ENCODE measurements at places on chromosomes 4 and X.

GRCh38 chr4:139556724-139557555 is 921 bp upstream of the SETD7 start:
- no peak for DNase-seq

DNA sequence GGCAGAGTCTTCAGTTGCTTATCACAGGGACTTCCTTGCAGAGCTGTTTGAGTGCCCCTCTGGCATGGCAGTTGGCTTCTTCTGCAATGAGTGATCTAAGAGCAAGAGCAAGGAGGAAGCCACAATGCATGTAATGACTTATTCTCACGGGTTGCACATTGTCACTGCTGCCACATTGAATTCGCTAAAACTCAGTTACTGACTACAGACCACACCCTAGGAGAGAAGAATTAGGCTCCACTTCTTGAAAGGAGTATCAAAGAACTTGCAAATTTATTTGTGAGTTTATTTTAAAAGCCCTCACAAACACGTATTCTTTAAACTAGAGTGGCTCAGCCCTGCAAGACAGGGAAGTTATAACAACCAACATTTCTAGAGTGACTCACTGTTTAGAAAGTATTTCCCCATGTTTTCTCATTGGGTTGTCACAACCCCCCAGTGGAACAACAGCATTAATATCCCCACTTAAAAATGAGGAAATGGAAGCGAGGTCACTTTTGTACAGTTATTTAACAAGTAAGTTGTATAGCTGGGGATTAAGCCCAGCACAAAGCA is 32.4 kb upstream of the RBPJ start:
- DNase-seq, result peak; percentile 11

GRCh38 chrX:44274096-44274495 is 69.4 kb downstream of the EFHC2 start:
- no peak for DNase-seq

DNA sequence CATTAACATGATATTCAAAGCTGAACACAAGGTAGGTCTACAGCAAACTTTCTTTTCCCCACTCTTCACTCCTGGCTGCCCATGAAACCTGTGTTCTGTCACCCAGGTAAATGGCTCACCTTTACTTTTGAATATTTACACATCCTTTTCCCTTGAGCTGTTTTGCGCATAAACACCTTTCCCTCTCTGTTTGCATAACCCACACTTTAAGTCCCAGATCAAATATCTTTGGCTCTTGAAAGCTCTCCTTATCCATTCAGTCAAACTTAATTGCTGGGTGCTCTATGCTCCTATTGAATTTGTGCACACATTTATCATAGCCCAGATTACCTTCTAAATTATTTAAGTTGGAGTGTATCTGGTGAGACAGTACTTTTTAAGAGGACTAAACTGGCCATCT is 51.7 kb upstream of the ATP8A1 start:
- DNase-seq, result no peak

GRCh38 chrX:100685284-100685996 is 41.4 kb downstream of the SRPX2 start:
- peak; percentile 47 for DNase-seq

DNA sequence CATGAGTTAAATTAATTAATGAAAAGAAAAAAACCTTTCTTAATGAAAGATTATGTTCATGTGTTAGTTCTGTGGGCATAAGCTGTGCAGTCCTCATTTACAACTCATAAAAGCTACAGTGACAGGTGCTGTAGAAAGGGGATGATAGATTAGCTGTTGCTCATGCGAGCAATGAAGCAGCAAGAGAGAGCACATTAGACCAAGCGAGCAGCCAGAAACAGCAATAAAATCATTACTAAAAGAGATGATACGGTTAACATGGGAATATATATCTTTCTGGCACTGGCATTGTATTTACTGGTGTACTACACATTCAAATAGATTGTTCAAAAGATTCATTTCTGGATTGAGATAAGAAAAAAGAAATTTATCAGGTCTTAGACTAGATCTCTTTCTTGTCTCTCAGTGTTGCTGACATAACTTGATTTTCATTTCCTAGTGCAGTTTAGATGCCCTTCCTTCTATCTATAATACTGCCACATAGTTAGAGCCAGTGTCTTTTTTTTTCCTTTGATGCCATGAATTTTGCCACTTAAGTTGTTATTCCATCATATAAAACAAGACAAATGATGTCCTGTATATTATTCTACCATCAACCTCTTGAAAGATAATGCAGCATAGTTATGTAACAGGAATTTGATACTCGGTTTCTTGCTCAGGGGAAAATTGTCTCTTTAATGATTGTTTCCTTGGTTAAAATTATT is 164.6 kb downstream of the BANK1 start:
- DNase-seq, result no peak

DNA sequence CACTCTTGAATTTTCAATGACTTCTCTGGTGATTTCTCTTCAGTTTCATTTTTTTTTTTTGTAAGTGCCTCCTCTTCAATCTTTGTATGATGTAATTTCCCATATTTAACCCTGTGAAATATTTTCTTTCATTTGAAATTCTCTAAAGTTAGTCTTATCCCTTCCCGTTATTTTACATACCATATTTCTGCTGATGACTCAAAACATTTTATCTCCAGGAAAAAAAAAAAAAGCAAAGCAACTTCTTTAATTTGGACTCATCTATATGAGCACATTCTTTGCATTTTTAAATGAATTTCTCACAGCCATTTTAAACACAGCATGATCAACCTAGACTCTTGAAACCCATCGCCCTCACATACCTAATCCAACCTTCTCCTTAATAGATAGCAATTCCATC is 1831.4 kb downstream of the ARAP2 start:
- DNase-seq, result no peak

DNA sequence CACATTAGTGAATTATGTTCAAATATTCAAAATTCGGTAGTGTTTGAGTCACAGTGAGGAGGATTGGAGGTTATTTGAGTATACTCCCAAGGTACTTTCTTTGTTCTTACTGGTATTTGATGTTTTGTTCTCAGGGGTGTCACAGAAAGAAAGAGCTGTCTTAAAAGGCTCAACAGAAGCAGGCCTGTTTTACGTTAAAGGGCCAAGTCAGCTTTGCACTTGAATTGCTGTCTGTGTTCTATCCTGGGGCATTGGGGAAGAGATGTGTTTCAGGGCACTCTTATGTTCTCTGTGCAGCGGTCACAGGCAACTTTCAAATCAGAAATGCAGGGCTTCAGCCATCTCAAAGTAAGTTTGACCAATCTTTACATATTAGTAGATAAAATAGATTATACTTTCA is 1113.1 kb upstream of the LCORL start:
- no peak for DNase-seq

DNA sequence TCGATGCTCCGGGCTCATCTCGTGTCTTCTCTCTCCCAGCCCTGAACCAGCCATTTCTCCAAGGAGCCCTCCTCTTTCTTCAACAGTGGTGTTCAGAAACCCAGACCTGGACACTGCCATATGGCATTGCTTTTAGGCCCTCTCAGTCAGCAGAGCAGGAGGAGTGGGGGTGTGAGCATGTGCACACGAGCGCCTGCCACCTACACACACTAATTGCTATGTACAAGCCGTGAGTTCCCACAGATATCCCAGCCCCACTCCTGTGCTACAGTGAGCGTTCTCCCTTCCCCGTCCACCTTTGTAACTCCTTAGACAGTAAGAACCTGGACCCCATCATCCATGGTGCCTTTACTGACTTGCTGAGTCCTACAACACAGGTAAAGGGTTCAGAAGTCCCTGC is 53.8 kb downstream of the TNIP2 start:
- no peak for DNase-seq

DNA sequence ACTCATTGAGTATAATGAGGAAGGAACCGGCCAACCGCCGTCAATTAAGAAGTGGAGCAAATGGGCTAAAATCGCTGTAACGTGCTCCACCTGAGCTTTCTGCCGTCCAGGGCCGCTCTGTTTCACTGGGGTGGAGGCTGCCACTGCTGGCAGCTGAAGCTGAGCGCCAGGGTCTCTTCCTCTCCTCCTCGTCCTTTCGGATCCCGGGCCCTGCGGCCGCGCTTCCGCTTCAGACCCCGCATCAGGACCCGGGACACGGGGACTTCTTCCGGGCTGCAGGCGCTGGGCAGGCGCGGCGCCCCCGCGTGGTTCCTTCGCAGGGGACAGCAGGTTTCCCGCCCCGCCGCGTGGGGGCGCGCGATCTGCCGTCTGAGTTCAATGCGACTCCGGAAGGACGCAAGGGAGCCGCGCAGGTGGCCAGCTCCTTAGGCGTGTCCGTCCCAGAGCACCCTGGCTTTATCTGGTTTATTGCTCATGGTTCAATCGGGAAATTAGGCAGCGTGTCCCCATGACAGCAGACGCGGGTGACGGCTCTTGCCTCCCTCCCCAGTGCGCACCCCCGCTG is 519.8 kb downstream of the TRIML1 start:
- no peak for DNase-seq

DNA sequence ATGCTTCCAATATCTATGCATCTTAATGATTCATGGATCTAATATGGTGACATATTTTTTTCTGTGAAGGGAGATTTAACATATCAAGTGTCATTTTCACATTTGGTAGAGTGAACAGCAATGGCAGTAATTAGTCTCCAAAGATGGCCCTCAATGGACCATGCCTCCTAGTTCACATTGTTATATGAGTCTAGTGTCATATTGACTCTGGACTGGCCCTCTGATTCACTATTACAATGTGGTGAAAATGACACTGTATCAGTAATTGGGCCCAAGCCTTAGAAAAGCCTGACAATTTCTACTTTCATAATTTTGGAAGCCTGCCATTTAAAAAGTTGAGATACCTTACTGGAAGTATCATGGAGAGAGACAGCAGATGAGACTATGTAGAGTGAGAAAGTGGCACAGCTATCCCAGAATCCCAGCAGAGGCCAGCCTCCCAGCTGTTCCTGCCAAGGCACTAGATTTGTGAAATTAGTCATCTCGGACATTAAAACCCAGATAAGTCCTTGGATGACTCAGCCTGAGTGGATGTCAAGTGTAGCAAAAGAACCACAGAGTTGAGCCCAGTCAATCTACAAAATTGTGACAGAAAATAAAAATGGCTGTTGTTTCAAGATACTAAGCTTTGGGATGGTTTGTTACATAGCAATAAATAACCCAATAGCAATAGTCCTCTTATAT is 68.4 kb downstream of the ARHGEF38 start:
- no peak for DNase-seq

- DNase-seq, result no peak
These were observed 3.1 kb upstream of the PCDH10 start for GRCh38 chr4:133145758-133146573.

- DNase-seq, result peak; percentile 35
These were observed 1.9 kb upstream of the MTTP start for GRCh38 chr4:99572527-99573240.

- no peak for DNase-seq
These were observed 188.6 kb downstream of the COMMD8 start for GRCh38 chr4:47274901-47275300.

DNA sequence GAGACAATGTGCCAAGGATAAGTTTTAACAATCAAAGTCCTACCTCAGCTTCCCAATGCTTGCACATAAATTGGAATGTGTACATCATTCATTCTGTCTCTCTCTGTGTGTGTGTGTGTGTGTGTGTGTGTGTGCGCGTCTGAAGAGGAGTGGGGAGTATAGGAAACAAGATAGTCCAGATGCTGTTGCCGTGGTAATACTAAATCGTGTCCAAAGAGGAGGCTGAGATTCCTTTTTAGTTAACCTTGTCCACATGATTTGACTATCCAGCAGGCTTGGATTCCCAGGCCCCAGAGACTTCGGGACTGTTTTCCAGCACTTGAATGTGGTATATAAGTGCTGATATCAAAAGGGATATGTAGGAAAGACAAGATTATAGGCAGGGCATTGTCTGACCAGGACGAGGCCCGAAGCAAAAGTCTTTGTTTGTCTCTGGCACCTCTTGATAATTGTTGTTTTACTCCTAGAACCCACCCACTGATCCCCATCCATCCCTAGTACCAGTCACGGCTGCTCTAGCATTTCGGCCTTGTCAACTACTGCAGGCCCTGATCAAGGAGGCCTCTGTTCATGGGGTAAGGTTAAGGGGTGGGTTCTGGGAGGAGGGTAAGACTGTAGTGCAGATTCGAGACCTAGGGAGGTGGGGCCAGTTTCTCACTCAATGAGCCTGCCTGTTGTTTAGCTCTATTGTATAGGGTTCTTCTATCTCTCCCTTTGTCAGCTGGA is 3.9 kb downstream of the PLP1 start:
- no peak for DNase-seq

GRCh38 chr4:186561748-186562147 is 6.4 kb upstream of the MTNR1A start:
- no peak for DNase-seq

DNA sequence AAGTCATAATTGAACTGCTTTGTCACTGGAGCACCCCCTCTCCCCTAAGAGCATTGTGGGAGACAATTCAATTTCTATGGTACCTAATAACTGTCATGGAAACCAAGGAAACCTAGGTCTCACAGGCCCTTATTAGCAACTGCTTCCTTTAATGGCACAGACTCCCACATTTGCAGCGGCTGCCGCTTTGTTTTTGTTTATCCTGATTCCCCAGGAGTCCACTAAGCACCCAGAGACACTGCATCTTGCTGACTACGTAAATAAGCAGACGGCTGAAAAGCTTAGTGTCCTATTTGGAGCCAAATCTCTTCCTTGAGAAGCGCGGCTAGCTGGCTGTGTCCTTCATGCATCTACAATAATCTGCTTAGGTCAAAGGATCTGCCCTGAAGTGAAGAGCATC is 494.4 kb downstream of the TMA16 start:
- DNase-seq, result no peak

DNA sequence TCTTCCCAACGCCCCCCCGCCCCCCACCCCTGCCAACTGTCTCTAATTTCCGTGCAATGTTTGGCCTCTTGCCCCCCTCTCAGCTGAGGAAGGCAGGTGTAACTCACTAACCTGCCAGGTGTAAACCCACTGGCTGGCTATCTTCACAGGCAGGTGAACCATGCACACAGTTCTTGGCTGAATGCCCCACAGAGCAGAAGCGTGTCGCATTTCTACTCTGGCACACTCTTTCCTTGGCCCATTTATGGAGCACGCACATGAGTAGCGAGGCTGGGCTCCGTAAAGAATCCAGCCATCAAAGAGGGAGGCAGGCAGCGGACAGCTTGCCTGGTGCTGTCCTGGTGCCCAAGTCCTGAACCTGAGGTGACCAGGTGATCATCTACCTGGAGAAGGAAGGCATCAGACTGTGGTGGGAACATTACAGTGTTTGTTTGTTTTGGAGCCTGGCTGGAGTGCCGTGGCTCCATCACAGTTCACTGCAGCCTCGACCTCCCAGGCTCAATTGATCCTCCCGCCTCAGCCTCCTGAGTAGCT is 39.2 kb upstream of the CRMP1 start:
- DNase-seq, result no peak

DNA sequence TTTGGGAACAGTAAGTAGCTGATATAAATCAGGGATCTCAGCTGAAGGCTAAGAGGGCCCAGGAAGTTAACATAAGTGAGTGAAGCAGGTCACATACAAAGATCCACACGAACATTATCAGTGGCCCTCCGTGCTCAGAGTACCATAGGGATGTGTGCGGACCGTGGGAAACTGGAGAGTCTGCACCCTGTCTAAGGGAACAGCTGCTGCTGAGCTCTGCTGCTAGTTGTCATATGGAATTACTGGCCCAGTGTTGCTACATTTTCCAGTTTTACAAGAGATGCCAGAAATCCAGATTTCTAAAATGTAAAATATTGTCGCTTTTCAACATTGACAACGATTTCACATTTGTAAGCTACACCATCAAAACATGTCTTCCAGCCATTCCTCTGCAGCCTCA is 90.5 kb downstream of the RTL5 start:
- DNase-seq, result no peak

GRCh38 chr4:74044677-74045076 is 6.2 kb upstream of the CXCL3 start:
- no peak for DNase-seq

Measured in AG09309 (cell line).